ENCODE measurements at places on chromosomes 7 and 10.

DNA sequence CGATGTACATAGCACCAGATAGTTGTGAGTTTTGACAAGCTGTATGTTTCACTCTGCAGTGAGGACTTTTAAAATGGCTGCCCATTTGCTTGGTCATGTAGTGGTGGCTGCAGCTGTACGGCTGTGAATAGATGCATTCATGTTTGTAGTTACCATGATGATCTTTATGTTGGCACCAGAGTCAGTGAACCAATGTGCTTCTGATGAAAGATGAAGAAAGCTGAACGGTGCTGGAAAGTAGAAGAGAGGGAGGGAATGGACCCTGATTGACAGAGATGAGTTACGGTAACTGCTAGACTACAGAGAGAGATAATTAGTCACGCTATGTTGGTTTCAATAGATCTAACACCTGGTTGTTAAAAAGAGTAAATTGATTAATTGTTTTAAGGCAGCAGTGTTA lies 256.8 kb downstream of the CELF2 start:
- no peak for DNase-seq

DNA sequence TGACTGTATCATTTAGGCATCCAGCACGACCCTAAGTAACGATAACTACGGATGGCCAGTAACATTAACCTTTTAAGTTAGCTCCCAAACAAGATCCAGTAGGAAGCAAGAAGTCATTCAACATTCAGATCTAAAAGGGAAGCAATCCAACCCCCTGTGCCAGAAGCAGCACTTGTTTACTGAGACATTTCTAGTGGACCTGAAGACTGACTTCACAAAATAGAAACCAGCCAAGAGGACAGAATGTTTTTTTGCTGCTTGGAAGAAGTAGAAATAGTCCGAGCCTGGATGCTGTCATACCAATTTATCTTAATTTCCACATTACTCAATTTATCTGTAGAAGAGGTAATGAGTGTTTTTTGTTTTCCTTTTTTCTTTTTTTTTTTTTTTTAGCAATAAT lies 88.0 kb upstream of the CTTNBP2 start:
- no peak for DNase-seq

DNA sequence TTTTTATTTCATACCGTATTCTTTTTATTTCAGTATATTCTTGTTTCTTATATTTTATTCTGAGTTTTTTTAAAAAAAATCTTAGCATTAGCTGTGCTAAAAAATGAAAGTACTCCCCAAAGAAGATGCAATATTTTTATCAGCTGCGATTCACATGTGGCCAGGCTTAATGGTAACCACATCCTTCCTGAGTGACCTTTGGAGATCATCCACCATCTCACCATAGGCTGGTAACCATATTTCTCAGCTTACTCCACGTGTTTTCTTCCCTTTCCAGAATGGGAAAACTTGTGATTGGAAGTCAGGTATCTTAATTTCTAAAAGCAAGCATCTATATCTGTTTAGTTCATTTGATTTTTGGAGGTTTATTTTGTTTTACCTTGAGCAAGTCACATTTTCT lies 18.8 kb upstream of the LIPM start:
- no peak for DNase-seq

- peak; percentile 88 for DNase-seq
These were observed 424 bp downstream of the EGFR start for GRCh38 chr7:55019191-55019690.

- no peak for DNase-seq
These were observed 8.9 kb downstream of the DHTKD1 start for GRCh38 chr10:12077580-12078180.

GRCh38 chr10:75352650-75353049 lies 48.9 kb downstream of the ZNF503 start:
- peak; percentile 54 for DNase-seq

DNA sequence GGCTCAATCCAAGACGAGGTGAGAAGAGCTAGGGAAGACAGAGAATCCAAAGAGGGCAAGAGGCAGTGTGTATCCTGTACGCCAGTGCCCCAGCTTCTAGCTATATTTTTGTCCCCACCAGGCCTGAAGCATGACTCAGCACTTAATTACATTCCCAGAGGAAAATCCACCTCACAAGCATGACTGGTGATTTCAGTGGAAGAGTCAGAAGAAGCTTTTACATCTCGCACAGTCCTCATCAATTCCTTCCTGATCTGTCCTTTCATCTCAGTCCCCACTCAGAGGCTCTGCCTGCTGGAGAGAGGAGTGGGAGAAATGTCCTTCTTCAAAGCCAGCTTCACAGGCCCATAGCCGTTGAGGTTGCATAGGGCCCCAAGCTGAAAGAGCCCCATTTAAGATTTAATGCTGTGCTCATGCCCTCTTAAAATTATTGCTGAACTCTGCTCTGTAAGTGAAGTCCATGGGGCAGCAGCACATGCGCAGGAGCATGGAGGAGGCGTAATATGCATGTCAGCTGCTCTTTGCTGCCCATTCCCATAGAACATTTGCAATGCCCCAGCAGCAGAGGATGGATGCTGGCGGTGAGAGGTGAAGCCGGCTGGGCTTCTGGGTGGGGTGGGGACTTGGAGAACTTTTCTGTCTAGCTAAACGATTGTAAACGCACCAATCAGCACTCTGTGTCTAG lies 39.0 kb upstream of the AOAH start:
- DNase-seq = no peak

- no peak for DNase-seq
These were observed 312.4 kb upstream of the DGKB start for GRCh38 chr7:15214976-15215375.

DNA sequence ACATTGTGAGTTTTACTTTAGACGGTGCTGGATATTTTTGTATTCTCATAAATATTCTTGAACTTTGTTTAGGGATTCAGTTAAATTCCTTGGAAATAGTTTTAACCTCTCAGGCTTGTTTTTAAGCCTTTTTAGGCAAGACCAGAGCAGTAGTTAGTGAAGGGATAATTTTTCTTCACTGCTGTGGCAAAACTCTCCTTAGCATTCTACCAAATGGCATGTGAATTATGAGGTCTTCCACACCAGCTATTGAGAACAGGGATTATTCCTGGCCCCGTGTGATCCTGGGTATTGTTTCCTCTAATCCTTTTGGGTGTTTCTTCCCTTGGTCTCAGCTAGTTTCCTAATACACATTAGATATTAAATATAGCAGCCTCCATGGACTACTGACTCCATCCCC lies 46.2 kb downstream of the CCDC71L start:
- no peak for DNase-seq
